ENCODE measurements at places on chromosomes 16 and 17.
A peak's percentile ranks its signal among the peaks of the same experiment; 100 is the strongest.

DNA sequence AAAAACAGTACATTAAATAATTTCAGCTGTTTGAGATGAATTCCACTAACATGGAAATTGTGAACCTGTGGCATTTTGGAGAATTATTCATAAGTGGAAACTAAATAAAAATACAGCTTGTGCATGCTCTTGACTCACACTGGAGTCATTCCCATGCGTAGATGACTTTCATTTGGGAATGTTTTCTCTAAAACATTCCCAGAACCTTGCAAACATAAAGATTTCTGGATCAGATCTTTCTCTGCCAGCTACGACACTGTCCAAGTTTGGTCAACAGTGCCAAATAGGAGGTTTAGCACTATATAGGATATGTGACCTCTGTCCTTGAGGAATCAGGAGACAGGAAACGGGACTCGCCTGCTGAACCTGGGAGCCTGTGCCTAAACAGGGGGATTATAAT, 400.9 kb downstream of the SLC39A11 start:
- DNase-seq: no peak

- DNase-seq: no peak
Observed at GRCh38 chr16:49491106-49491670, 117.6 kb downstream of the C16orf78 start.

- no peak for DNase-seq
Observed at GRCh38 chr17:68903286-68903685, 51.9 kb downstream of the ABCA8 start.

DNA sequence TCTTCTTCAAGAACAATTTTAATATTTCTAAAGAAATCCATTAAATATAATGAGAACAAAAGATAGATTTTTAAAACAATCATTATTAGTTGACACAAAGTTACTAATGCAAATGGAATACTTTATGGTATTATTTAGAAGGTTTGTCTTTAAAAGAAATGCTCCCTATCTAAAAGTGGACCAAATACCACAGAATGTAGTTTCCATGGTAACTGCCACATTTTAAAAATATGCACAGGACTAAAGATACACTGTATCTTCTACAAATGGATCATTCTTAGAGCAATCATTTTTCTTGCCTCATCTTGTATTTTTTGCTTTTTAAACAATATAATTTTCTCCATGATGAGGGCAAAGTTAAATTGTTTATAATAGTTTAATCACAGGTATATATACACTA, 296.0 kb downstream of the CEP112 start:
- no peak for DNase-seq

DNA sequence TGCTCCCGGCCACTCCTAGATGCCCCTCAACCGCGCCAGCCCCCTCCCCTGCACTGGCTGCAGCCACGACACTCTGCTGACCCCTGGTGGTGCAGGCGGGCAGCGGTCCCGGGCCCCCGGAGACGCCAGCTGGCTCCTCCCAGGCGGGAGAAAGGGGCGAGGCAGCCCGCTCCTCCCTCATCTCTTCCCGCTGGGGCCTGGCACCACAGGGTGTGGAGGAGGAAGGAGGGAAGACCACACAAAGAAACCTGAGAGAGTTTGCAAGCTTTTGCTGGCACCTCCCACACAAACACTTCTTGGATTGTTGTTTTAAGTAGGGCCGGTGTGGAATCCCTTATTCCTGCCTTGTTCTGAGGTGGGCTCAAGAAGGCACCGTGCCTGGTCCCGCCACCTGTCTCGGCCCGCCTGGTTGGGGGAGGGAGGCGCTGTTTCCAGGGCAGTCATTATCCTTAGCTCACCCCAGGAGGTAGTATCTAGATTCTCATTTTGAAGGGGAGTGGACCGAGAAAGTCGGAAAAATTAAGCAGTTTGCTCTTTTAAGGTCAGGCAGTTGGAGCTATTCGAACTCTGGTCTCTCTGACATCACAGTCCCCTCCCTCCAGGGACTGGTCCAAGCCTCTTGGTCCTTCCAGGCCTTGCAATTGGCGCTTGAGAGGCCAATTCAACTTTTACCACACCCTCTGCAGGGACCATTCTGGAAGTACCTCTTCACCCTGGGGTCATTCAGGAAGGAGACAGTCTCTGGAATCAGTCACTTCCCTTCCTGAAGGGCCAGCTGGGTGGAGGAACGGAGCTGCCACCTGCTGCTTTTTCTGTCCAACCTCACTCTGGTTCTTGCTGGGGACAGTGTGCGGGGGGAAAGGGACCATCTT, 959 bp upstream of the ANKRD13B start:
- peak; percentile 89 for DNase-seq

- peak; percentile 16 for DNase-seq
Observed at GRCh38 chr17:41689497-41690299, 1.0 kb downstream of the EIF1 start.
